ENCODE measurements at places on chromosomes 1 and 21.

DNA sequence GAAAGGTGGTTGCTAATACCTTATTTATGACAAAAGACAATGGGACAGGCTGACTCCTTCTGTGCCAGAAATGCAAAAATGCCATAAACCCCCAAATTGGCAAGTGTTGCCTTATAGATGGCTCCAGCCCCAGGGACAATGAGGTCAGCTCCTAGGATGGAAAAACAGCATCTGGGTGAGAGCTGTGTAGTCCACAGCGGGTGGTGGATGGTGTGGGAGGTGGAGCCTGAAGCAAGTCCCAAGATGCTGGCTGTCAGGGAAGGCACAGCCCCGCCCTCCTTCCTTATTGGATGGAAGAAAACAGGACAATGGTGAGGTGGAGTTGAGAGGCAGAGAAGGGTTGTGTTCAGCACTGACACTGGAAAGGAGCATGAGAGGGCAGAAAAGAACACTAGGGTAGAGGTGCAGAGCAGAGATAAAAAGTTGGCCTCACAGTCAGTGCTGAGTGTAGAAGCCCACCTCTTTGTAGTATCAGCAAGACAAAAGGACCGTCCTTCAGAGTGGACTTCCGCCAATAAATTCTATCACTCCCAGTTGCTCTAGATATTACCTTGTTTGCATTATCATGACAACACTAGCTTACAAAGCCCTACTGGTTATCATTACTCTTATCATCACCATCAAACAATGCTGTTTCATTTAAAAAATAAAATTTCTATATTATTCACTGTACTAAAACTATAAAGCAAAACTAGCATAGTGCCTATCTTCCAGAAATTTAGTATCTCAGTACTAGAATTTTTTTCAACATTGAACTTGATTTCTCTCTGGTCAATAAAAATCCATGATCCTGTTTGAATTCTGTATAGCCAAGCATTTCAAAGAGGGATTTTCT is 3.7 kb upstream of the SDE2 start:
- DNase-seq, result peak; percentile 71

DNA sequence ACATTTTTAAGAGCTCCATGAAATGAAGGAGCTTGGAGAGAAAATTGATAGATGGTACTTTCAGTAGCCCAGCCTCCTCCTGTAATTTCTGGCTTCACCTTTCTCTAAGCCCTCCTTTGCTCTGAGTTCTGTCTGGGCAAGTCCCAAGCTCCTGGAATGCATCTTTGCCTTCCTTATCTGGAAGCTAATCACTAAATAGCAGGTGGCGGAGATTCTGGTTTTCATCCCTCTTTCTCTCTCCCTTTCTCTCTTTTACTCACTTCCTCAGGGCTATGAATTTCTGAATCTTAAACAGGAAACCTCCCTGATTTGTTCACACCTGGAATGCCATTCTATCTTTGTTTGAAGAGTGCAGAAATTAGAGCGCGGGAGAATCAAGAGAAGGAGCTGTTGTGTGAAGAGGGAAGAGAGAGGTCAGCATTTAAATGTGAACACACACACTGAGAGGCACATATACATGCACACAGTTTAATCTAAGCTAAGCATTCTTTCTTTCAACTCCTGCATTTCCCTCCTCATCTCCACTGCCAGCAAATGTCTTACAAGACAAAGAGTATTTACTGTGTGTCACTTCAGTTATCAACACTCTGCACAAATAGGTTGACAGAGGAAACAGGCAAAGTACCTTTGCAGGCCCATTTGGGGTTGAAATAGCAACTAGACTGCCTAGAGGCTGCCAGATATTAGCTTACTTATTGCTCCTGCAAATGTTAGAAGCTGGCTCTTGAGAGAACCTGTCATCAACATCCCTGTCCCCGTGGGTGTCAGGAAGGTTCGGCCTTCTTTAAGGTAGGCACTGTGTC is 199.4 kb upstream of the CAMK1G start:
- DNase-seq, result no peak

DNA sequence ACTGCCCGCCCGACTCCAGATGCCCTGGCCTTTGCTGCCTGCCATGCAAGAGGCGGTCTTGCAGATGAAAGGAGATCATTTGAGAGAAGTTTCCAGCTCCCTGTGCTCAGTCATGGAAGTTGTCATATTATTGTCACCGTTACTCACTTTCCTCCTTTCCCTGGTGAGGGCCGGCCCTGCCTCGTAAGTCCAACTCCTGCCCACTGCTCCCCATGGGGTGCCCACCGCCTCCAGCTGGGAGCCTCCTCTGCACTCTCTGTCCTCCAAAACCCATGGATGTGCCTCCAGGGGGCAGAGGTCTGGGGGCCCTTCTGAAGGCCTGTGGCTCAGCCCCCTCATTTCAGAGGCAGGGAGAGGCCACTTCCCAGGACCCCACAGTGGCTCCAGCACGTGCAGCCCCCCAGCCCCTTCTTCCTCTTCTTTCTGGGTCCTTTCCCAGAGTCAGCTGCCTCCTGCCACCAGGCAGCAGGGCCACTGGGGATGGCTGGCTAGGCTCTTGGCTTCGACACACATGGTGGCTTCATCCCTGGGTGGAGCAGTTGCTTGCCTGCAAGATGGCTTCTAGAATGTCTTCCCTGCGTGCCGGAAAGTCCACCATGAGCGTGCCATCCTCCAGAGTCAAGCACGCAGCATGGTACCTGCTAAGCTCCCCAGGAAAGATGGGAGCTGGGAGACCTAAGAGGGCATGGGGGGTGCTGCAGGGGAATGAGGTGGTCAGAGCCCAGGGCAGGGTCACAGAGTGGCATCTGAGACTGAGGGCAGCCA is 97.9 kb upstream of the RUNX3 start:
- no peak for DNase-seq

GRCh38 chr1:180219776-180220175 is 10.3 kb upstream of the LHX4 start:
- no peak for DNase-seq

- DNase-seq, result no peak
Observed at GRCh38 chr1:25619101-25619890, 2.7 kb downstream of the MAN1C1 start.

DNA sequence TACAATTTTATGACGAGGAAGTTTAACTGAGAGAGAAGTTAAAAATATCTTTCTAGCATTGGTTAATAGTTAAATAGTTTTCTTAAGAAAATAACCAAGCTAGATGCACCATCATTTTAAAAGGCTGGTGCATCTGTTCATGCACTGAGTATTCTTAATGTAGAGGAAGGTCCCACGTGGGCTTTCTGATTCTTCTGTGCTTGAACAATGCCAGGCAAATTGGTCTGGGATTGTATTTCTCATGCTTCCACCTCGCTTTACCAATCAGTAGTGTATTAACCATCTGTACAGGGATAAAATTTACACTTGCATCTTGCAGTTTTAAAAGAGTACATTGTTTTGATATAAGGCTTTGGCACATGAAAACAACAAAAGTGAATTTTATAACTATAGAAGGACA is 47.4 kb upstream of the MTF2 start:
- DNase-seq, result no peak

GRCh38 chr1:63774617-63775417 is 1.0 kb downstream of the ROR1 start:
- DNase-seq, result peak; percentile 39

GRCh38 chr1:199102239-199102638 is 463.4 kb downstream of the PTPRC start:
- no peak for DNase-seq

GRCh38 chr1:105027838-105028471 is 1278.3 kb downstream of the AMY1C start:
- no peak for DNase-seq

DNA sequence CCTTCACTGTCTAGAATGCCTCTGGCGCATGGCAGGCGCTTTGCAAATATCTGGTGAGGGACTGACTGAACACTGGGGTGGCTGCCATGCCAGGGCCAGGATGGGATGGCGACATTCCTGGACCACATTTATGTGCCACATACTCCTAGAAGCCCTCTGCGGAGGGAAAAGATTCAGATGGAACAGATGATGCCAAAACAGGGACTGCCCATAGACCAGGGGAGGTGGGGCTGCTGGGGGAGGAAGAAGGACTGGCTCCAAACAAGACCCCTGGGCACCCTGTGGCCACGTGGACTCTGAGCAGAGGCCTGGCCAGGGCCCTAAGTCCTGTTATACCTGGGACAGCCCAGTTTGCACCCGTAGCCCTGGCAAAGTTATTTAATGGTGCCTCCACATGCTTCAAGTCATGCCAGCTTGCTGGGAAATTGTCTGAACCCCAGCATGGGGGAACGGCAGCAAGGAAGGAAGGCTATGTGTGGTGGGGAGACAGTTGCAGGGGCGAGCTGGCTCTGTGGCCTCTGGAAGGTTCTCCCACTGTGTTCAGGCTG is 44.1 kb downstream of the UMODL1 start:
- no peak for DNase-seq

- DNase-seq, result no peak
Observed at GRCh38 chr1:53274026-53274425, 35.7 kb upstream of the MAGOH start.

GRCh38 chr1:38923607-38924006 is 18.0 kb downstream of the RHBDL2 start:
- DNase-seq, result no peak

- no peak for DNase-seq
Observed at GRCh38 chr1:47842228-47842919, 154.8 kb downstream of the TRABD2B start.

- peak; percentile 59 for DNase-seq
Observed at GRCh38 chr21:45309069-45309986, 21.6 kb upstream of the POFUT2 start.
